Lung (tissue), 17 donors: ENCODE measurements at places on chromosomes 4 and X.
A peak's percentile ranks its signal among the peaks of the same experiment; 100 is the strongest.

- DNase-seq = no peak
Measured at GRCh38 chr4:85952972-85953650, 406.7 kb downstream of the MAPK10 start.

DNA sequence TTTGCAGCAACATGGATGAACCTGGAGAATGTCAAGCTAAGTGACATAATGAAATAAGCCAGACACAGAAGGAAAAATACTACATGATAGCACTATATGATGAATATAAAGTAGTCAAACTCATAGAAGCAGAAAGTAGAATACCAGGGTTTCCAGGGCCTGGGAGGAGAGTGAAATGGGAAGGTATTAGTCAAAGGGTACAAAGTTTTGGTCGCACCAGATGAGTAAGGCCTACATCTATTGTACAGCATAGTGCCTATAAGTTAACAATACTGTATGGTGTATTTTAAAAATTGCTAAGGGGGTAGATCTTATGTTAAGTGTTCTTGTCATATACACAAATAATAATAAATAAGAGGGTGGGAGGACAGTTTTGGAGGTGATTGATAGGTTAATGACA is 41.5 kb downstream of the ENOX2 start:
- no peak for DNase-seq

DNA sequence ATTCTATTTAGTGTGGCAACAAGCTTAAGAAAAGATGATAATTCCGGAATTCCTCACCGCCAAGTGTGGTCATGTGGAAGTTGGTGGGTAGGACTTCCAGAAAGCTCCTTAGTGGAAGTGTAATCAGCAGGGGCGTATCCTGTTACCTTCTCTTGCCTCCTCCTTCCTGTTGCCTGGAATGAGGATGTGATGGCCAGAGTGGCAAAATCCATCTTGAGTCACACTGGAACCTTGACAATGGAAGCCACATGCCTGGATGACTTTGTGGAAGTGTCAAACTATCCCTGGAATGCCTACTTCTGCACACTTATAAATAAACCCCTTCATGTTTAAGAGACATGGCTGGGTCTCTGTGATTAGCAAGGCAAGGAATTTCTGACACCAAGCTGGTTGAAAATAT is 191.0 kb downstream of the PRDM5 start:
- no peak for DNase-seq

GRCh38 chr4:73259571-73260090 is 1.0 kb upstream of the ANKRD17 start:
- no peak for DNase-seq

DNA sequence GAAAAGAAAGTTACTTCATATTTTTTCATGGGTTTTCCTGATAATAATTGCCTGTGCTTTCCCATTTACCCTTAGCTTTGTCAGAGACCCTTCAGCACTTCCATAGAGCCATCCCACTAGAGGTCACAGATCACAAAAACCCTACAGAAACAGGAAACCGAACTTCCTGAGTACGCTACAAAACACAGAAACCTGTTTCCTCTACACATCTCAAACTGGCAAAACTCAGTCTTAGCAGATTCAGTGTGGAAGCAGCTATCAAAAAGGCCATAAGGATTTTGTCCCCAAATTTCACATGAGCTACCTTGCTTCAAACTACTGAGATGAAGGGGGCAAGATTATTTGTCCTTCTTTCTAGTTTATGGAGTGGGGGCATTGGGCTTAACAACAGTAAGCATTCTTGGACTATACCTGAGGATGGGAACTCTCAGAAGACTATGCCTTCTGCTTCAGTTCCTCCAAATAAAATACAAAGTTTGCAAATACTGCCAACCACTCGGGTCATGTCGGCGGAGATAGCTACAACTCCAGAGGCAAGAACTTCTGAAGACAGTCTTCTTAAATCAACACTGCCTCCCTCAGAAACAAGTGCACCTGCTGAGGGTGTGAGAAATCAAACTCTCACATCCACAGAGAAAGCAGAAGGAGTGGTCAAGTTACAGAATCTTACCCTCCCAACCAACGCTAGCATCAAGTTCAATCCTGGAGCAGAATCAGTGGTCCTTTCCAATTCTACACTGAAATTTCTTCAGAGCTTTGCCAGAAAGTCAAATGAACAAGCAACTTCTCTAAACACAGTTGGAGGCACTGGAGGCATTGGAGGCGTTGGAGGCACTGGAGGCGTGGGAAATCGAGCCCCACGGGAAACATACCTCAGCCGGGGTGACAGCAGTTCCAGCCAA is at the start of gene MMRN1:
MMRN1 (plus strand) TSS at position 206 of the 902 bp plus-strand sequence; CDS start at position 324, 118 bp downstream.
- peak; percentile 22 for DNase-seq

- DNase-seq = no peak
Measured at GRCh38 chrX:139179592-139179991, 350.9 kb upstream of the F9 start.

- no peak for DNase-seq
Measured at GRCh38 chrX:40809210-40809609, 73.9 kb upstream of the MED14 start.

DNA sequence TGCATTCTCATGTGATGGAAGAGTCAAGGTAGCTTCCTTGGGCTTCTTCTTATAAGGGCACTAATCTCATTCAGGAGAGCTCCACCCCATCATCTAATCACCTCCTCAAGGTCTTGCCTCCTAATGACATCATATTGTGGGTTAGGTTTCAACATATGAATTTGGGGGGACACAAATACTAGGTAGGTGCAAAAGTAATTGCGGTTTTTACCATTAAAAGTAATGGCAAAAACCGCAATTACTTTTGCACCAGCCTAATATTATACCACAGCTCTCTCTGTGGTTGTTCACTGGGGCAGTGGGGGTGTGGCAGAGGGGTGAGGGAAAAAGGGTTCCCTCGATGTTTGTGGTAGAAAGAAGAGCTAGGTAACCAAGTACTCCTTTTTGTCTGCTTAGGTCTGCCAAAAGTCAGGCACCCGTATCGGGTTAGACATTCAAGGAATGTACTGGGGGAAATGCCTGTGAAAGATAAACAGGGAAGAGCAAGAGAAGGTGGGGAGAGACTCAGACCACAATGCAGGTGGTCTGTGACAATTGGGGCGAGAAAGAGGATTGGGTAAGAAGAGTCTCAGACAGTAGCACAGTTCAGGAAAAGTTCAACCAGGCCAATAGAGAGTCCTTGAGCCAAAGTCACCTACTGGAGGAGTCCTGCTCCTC is 78.9 kb upstream of the MTM1 start:
- DNase-seq = no peak

DNA sequence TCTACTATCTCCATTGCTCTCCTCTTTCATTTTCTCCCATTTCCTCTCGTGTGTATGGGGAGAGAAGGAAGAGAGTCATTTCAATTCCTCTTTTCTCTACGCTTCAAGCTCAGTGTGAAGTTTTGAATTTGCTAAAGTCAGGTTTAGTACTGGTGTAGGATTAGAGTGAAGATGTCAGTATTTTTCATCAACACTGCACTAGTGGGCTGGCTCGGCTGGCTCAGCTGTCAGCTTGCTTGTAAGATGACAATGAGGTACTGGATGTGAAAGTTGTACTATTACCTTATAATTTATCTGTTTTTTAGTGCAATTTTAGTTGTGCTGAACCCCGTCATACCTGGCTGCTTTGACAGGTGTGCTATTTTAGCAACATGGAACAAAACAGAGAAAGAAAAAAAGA is 2.1 kb upstream of the SH2D1A start:
- DNase-seq = no peak

DNA sequence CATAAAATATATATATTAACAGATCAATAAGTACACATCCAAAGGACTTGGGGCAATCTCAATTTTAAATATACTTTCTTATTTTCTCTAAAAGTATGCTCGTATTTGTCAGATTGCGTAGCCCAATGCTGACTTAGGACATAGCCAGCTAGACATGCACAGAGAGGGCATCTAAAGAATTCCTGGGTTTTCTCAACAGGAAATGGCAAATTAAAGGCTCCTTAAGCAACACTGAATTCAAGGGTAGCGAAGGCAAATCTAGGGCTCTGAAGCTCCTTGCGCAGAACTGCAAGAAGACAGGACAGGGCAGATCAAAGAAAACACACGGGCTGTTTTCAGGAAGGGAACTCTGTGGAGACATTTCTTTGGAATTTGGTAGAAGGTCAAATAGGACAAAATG is 94.6 kb upstream of the FTHL17 start:
- no peak for DNase-seq

DNA sequence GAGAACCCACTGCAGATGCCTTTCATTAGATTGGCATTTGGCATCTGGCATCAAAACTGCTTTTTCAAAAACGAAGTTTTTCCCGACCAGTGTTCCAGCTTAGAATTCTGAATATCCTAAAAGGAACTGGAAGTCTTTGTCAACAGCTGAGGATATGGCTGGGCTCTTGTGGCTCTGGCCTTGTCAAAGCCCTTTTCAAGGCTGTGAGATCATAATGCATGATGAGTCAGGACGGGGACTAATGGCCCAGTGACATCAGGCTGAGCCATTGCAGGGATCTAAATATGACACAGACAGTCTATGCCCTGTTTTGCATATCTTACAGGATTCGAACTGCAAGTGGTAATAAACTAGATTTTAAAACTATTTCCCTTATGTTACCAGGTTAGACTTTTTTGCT is 306.4 kb downstream of the PTTG2 start:
- DNase-seq = no peak

DNA sequence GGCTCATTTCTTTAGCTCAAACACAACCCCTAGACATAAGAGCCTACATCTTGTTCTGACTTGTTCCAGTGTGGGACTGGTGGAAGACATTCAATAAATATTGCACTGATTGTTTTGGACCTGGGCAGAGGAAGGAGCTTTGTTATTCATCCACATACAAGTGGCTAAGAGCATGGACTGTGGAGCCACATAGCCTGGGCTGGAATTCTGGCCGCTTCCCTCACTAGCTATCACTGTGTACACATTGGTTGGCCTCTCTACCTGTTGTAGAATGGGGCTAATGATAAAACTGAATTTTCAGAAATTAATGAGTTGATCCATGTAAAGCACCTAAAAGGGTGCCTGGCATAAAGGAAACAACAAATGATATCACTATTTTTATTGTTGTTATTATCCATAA is 80.0 kb downstream of the ZNF674 start:
- no peak for DNase-seq

DNA sequence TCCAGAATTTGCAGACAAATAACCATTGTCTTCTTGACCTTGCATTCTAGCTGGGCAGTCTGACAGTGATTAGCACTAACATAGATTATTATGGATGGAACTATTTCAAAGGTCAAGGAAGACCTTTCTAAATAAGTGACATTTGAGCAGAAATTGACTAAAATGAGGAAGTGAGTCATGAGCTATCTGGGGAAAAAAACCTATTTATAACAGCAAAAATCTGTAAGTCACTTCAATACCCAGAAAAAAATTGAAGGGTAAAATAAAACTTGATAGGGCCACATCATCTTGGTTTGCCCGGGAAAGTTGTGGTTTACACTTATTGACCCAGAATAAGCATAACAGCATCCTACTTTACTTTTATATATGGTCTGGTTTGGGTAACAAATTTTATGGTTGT is 414.6 kb upstream of the HS3ST1 start:
- no peak for DNase-seq

- DNase-seq = no peak
Measured at GRCh38 chr4:1099270-1099669, 14.1 kb downstream of the RNF212 start.

GRCh38 chr4:6582889-6583490 is 8.0 kb downstream of the MAN2B2 start:
- no peak for DNase-seq

DNA sequence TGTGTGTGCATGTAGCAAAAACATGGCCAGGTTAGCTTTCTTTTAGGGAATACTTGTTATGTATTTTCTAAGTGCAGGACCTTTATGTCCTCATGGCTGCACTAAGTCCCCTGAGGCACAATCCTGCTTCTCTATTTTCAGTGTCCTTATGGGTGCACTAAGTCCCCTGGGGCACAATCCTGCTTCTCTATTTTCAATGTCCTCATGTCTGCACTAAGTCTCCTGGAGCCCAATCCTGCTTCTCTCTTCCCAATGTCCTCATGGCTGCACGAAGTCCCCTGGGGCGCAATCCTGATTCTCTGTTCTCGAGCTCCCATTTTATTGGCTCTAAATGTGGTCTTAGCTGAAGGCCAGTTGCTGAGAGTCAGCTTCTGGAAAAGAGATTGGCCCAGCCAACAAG is 49.7 kb upstream of the GPRIN3 start:
- no peak for DNase-seq

DNA sequence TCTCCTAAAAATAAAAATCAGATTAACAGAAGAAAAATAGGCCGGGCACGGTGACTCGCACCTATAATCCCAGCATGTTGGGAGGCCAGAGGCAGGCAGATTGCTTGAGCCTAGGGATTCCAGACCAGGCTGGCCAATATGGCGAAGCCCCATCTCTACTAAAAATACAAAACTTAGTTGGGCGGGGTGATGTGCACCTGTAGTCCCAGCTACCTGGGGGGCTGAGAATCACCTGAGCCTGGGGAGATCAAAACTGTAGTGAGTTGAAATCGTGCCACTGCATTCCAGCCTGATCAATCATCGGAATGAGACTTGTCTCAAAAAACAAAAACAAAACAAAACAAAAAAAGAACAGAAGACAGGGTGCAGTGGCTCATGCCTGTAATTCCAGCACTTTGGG is 32.8 kb upstream of the NOCT start:
- no peak for DNase-seq

- DNase-seq = peak; percentile 61
Measured at GRCh38 chrX:33211356-33212260, at the start of gene DMD. DMD (minus strand) TSS chrX:33211549; CDS start chrX:33211312, 237 bp downstream.

GRCh38 chr4:30881985-30882384 is 161.8 kb downstream of the PCDH7 start:
- DNase-seq = no peak

- DNase-seq = peak; percentile 19
Measured at GRCh38 chr4:52945326-52945898, 83.3 kb downstream of the RASL11B start.

GRCh38 chr4:610411-611261 is 14.7 kb upstream of the PDE6B start:
- no peak for DNase-seq

- no peak for DNase-seq
Measured at GRCh38 chr4:98515470-98515809, 143.0 kb downstream of the TSPAN5 start.

DNA sequence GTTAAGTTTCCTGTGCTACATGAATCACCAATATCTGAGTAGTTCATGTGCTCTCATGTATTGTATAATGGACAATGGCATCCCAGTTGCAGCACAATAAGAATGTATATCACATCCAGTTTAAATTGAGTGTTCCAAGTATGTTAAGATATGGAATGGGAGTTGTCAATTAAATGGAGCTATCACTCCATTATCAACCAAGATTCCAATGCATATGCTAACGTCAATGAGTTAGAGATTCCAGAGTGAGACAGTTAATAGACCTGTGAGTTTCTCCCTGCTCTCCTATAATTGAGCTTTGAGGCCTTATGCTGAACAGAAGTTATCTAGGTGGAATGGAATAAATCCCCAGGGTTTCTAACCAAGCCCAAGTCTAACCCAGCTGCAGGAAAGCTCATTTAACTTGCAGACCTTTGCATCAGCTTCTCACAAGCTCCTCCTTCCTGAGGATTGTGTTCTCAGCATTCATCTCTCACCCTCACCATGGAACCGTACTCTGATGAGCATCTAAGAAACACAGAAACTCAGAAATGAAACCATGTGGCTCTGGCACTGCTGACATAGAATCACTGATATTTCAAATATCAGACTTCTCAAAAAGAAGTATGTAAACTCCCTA is 84.8 kb downstream of the TIGD2 start:
- DNase-seq = no peak

GRCh38 chr4:61938250-61938846 is 738.2 kb downstream of the ADGRL3 start:
- DNase-seq = no peak

GRCh38 chr4:182067828-182068227 is 175.4 kb upstream of the TENM3 start:
- no peak for DNase-seq
